Thyroid gland (tissue), 4 donors: ENCODE measurements at places on chromosomes 12 and 14. TPM values are rescaled to one million over a fixed set of nuclear protein-coding genes. Genes with fewer than 3 reads are reported as not detected.
A peak's percentile ranks its signal among the peaks of the same experiment; 100 is the strongest.

DNA sequence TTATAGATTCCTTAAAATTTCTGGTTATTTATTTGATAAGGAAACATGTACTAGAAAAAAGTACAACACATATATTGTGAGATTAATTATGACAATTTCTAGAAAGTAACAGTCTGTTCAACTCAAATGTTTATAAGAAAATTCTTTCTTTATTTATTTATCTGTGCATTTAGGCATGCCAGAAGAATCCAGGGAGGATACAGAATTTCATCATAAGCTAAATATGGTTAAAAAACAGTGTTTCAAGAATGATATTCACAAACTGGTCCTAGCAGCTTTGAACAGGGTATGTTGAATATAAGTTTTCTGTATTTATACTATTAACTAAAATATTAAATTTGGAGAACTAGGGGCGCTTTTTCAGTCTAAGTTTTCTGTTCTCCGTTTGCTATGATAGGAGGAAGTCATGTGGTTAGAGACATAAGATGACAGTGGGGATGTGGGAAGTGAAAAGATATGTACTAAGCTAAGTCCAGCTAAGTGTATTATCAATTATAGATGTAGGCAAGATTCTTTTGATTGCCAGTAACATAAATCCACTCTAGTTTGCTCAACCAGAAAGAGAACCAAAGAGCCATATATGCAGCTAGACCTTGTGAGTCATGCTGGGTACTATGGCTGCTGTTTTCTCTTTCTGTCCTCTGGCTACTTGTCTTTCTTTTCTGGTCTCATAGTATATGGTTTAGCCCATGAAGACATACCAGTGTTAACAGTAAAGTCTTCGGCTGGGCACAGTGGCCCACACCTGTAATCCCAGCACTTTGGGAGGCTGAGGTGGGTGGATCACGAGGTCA, 39.0 kb downstream of the LRRK2 start:
- H3K4me3 ChIP-seq, result no peak overlapping the region
- no peak overlapping the region for H3K27ac ChIP-seq
- DNase-seq, result no peak
- H3K27me3 ChIP-seq, result no peaks in the 10 kb centered on the region

DNA sequence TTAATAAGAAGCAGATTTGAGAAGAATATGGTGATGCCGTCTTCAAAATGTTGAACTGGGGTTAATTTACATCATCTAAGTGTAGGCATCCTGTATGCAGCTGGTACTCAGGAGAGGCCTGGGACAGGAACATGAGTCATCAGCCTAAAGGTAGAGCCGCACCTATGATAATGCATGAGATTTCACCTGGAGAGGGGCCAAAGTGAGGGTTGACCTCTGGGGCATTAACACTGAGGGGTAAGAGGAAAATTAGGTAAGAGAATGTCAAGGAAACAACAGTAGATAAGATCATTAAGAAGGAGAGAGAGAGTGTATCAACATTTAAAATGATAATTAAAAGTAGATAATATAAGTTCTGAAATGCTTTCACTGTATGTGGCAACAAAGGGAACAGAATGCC, 20.2 kb upstream of the SSTR1 start:
- no peaks in the 10 kb centered on the region for H3K4me1 ChIP-seq
- H3K36me3 ChIP-seq, result no peaks in the 10 kb centered on the region
- H3K4me3 ChIP-seq, result no peak overlapping the region
- H3K27me3 ChIP-seq, result no peaks in the 10 kb centered on the region
- H3K27ac ChIP-seq, result no peak overlapping the region

DNA sequence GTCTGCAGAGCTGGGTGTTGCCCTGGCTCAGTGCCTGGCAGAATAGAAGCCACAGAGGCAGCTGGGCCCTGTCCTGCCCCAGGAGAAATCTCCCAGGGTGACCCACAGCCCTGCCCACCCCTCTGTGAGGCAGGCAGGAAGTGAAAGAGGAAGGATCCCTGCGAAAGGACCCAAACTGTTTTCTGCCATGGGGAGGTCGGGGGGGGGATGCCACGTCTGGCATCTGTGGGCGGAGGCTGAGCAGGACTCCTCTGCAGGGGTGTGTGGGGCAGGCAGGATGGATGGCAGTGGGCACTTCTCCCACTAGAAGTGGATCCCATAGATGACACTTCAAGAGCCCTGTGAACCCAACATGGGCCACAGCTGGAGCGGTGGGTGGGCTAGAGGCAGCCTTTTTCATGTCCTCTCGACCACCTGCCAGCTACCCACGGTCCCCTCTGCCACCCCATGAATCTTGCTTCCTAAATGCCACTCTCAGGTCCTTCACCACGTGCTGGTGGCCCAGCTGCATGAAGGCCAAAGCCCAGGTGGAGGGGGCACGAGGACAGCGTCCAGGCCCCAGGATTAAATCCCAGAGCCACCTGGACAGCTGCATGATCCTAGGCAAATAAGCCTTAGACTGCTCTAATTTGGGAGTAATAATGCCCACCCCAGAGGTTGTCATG, 3.6 kb downstream of the PAPLN start:
- no peaks in the 10 kb centered on the region for H3K27me3 ChIP-seq
- H3K4me3 ChIP-seq, result no peak overlapping the region
- no peak for DNase-seq
- peak overlapping the region; percentile 13 for H3K27ac ChIP-seq
- peaks cover 65% of the 10 kb centered on the region for H3K4me1 ChIP-seq

- H3K4me3 ChIP-seq, result no peak overlapping the region
- H3K27ac ChIP-seq, result no peak overlapping the region
- DNase-seq, result no peak
- H3K27me3 ChIP-seq, result no peaks in the 10 kb centered on the region
- peaks cover 23% of the 10 kb centered on the region for H3K4me1 ChIP-seq
Observed at GRCh38 chr12:63967358-63968145, 123.1 kb downstream of the SRGAP1 start.

GRCh38 chr12:112331886-112332285, 50.3 kb downstream of the HECTD4 start:
- no peaks in the 10 kb centered on the region for H3K36me3 ChIP-seq
- H3K27me3 ChIP-seq, result no peaks in the 10 kb centered on the region
- no peak overlapping the region for H3K27ac ChIP-seq

- H3K27ac ChIP-seq, result no peak overlapping the region
- no peak for DNase-seq
- no peaks in the 10 kb centered on the region for H3K4me1 ChIP-seq
- H3K4me3 ChIP-seq, result no peak overlapping the region
- H3K36me3 ChIP-seq, result no peaks in the 10 kb centered on the region
- no peaks in the 10 kb centered on the region for H3K27me3 ChIP-seq
Observed at GRCh38 chr12:87127272-87127671, 871.1 kb upstream of the MGAT4C start.

GRCh38 chr12:62290846-62291245, 30.6 kb downstream of the USP15 start:
- no peak overlapping the region for H3K27ac ChIP-seq
- H3K4me3 ChIP-seq, result no peak overlapping the region
- no peaks in the 10 kb centered on the region for H3K4me1 ChIP-seq

Gene KRT73
- total RNA-seq, result not detected

Gene RHOJ
- total RNA-seq, result 23.0 TPM
